Fibroblast of skin of scalp (primary cell): ENCODE measurements at places on chromosomes 16 and 17.

DNA sequence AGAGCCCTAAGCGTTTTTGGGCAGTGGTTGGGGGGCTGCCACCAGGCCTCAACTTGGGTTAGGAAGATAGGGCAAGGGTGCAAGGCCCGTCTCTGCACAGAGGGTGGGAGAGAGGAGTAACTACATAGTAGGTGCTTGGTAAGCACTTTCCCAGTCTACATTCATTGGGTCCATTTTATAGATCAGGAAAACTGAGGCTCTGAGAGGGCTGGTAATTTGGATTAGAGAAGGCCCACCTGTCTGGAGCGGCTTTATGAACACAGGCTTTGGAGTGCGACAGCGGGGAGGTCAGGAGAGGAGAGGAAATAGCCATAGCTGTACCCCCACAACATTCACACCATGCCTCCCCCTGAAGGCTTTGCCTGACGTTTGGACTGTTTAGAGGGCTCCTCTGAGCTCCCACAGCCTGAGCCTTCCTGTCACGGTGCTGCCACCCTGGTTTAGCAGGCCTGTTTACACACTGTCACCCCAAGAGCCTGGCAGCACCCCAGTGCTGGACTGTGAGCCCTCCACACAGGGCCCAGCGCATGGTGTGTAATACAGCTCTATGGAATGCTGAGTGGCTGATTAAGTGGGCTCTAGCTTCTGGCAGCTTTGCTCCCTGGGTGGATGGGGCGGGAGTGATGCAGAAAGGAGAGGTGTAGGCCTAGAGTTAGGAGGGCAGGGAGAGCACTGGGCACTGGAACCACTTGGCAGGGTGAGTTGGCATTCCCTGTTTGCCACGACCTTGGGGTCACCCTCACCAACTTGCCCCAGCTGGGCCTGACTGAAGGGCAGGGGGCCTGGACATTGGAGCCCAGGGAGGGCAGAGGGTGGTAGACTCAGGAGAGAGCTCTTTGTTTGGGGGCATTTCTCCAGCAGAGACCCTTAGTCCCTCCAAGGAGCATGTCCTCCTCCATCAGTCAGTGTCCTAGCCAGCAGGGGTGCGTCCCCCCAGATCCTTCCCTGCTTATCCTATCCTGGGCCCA, 73.7 kb downstream of the RAI1 start:
- DNase-seq: no peak

- no peak for DNase-seq
Observed at GRCh38 chr17:77716289-77716926, 242.1 kb upstream of the TNRC6C start.

GRCh38 chr16:17339764-17340541, 130.8 kb downstream of the XYLT1 start:
- DNase-seq: peak; percentile 70

- no peak for DNase-seq
Observed at GRCh38 chr17:80232438-80232837, 12.2 kb downstream of the SLC26A11 start.

DNA sequence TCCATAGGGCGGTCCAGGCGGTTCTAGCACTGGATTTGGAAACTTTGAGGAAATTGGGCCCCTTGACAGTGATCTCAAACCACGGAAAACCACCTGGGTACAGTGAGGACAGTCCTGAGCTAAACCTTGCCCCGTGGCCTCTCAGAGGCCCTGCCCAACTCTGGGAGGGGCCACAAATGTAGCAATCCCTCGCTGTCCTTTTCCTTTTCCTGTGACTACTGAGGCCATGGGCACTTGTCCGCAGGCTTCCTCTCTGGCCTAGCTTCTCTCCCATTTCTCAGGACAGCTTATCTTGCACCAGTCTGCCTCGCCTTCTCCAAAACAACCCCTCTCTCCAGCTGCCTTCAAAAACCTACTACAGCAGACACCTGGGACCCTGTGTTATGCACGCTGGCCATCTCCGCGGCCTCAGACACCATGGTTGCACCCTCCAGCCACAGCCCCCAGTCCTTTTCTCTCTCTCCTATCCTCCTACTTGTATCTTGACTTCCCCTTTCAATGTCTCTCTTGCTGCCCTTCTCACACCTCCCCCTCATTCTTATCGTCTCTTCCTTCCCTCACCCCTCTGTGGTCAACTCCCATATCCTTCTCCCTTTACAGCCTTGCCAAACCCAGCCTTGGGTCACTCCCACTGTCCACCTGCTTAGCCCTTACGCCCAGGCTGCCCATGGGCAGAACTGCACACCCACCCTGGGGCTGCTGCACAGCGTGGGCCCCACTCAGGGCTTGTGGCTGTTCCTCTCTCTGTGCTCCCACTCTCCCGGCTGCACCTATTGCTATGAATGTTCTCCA, 7.6 kb downstream of the SCPEP1 start:
- DNase-seq: no peak

- no peak for DNase-seq
Observed at GRCh38 chr17:80962356-80963329, 29.0 kb upstream of the CHMP6 start.

DNA sequence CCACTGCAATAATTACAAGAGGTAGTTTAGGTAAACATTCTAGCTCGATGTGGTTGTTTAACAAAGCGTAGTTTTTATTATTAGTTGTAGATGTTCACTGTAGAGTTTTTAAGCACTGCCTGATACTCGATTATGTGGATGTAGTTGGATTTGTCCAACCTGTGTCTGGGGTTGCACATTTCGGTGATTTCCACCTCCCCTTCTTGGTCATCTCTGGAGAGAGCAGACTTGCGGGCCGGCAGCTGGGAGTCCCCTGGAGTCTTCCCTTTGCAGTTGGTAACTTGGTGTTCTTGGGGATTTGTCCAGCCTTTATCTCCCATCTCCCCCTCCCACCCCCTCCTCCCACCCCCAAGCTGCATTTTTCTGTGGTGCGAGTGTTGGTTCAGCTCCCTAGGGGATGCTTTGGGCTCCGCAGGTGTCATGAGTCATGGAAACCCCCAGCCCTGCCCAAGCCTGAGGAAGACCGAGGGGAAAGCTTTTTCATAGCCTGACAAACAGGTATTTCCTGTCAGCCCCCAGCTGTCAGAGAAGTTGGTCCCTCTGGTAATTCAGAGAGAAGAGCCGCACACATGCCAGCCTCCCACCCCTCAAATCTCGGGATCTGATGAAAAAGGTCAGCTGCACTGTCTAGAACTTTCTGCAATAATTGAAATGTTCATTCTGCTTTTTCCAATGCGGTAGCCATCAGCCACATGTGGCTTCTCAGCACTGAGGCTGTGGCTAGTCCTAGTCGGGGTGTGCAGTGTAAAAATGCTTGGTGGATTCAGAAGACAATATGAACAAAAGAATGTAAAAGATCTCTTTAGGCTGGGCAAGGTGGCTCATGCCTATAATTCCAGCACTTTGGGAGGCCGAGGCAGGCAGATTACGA, 50.3 kb downstream of the KSR1 start:
- DNase-seq: no peak

DNA sequence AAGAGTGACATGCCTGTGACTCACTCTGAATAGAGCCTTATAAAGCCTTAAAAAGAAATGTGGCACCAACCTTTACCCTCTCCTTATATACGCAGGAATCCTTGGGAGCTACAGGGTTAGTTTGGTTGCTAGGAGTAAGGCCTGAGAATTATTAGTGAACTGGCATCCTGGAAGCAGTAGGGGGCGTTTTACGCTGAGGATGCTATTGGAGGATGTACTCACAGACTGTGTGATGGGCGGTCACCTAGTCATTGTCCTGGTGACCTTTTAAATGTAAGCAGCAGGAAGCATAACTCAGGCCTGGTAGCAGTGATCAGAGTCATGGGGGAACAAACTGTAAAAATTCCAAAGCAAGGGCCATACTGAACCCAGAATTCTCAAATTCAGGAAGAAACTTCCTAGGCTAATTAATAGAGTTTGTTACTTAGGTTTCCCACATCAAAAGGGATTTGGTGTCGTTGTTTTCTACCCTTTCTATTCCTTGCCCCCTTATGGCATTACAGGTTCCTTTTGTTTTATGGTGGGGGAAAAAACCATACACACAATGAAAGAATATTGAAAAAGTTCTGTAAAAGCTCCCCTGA, 153.8 kb downstream of the SNX11 start:
- DNase-seq: no peak

DNA sequence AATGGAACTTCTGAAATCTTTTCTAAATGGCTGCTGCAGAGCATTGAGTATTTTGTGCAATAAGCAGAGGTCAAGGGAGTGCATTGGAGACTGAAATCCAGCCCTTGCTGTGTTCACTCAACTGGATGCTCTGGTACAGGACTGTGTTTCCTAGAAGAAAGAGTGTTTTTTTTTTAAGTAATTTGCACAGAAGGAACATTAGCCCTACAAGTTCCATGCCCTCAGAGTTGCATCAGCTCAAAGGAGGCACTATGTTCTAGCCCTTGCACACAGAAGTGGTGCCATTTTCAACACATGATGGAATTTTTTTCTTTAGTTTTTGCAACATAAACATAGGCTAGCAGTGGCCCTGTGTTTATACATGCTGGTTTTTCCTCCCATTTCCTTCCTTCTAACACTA, 144.1 kb upstream of the HLF start:
- no peak for DNase-seq

DNA sequence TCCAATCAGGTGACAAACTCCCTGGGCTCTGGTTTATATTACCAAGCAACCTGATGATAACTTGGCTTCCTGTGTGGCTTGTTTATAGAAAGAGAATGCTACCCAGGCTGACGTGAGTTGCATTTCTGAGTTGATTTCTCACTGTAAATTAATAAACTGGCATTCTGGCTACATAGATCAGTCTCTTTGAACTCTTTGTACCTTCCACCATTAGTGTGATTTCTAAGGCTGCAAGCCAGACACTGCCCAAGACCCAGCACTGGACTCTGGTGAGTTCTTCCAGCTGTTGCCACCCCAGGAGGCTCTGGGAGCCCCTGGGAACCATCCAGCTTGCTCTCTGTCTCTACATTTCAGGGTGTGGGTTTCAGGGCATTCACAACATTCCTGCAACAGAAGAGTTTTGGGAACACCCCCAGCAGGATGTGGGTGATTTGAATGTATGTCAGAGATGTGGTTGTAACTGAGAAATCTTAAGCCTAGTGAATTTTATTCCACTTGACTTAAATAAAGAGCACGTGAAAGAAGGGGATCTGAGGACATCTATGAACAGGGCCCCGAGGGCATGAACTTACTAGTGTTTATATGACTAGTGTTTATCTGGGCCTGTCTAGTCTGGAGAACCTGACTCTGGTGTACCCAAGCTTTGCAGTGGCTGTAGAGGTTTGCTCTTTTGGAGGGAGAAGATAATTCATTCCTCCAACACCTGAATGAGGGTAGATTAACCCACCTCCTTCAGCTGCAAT, 30.3 kb upstream of the LRRC37A start:
- peak; percentile 91 for DNase-seq

DNA sequence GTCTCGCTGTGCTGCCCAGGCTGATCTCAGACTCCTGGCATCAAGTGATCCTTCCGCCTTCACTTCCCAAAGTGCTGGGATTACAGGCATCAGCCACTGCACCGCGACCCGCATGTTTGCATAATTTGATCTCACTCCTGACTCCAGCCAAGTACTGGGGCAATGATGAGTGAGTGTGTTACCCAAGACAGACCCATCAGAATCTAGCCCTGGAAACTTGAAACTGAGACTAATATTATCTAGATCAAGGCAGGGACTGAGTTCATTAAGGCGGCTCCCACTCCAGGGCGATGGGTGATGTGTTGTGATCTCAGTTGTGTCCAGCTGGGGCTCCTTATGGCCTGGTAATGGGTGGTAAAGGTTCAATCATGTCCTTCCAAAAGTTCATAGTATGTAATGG, 53.4 kb downstream of the EMP2 start:
- DNase-seq: no peak

DNA sequence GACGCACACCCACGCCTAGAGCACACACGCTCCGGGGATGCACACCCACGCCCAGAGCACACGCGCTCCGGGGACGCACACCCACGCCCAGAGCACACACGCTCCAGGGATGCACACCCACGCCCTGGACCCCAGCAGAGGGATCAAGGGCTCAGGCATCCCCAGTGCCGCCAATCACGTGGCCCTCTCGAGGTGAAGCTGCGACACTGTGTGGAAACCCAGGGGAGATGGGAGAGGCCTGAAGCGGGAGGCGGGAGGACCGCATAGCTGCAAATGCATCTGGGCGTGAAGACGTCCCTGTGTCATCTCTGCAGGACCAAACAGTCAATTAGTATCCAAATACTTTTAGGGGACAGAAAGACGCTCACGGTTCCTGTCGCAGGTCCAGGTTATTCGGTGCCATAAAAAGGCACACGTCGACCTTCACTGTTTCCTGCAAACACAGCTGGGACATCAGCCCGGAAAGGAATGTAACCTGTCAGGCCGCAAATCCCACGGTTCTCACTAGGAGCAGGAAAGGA, 56.4 kb downstream of the TBC1D16 start:
- no peak for DNase-seq

GRCh38 chr16:86457501-86458148, 52.7 kb upstream of the FOXF1 start:
- DNase-seq: peak; percentile 83

DNA sequence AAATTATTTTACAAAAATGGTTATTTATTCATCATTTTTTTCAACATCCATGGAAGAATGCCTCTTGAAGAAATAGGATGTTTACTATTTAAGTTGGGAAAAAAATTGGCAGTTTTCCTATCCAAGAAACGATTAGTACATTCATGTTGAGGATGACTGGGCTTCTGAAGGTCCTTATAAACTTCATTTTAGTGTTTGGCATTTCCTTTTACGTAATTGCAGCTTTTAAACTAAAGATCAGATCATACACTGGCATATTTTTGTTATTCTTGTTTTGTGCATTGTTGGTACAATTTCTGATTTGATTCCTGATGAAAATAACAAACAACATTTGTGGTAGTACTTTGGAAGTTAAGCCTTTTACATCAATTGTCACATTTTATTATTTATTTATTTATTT, 11.5 kb downstream of the KCNJ16 start:
- no peak for DNase-seq

DNA sequence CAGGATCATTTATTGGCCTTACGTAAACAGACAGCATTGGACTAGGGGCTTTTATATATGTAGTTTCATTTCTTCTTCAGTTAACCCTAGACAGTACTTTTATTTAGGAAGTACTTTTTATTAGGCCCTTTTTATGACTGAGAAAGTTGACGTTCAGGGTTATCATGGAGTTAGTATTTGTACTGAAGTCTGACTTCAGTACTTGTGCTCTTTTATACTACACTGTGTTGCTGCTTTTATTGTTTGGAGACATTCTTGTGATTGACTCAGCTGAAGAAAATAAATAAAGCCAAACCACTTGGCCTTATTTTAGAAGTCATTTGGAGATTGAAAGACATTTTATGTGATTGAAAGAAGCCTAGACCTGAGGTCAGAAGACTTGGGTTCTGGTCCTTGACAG, 6.9 kb downstream of the LIG3 start:
- DNase-seq: no peak

GRCh38 chr16:63315229-63315628, 1279.0 kb upstream of the CDH8 start:
- no peak for DNase-seq
